ENCODE measurements at places on chromosomes 16 and 17.

- DNase-seq: no peak
Measured at GRCh38 chr16:4891886-4892216, 44.6 kb downstream of the UBN1 start.

DNA sequence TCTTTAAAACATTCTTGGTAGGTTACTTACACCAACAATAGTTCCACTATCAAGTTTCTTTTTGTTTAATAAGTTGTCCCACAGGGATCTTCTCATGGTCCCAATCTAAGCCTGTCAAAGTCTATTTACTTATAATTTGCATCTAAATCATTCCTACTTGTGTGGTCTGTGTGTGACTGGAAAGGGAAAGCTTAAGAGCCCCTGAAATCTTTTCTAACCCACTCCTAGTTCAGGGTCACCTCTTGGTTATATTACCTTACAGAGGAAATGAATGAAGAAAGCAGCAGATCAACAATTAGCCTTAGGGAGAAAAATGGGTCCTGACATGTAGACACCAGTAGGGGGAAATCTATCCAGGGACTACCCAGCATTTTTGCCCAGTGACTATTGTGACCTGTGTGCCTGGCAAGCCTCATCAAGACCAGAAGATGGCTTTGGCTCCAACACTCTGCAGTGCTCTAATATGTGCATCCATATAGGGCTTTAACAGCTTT lies 110.4 kb upstream of the HAS3 start:
- peak; percentile 59 for DNase-seq

- DNase-seq: no peak
Measured at GRCh38 chr16:2585651-2586081, 47.8 kb downstream of the PDPK1 start.

GRCh38 chr16:68313116-68313515 lies 2.3 kb downstream of the PRMT7 start:
- DNase-seq: no peak

DNA sequence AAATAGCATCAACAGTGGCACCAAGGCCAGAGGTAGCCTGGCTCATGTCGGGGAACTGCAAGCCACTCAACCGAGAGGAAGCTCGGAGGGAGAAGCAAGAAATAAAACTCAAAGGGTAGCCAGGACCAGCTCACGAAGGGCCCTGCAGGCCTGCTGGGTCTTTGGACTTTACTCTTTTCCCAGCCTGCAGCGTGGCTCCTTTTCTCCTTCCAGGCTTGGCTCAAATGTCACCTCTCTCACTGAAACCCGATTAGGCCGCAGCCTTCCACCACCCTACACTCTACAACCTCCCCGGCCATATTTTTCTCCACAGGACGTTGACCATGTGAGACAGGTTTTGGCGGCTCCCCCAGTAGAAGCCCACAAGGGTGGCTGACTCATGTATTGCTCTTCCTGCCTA lies 38.1 kb downstream of the CALB2 start:
- DNase-seq: no peak
